ENCODE measurements at places on chromosomes 7 and 10.

DNA sequence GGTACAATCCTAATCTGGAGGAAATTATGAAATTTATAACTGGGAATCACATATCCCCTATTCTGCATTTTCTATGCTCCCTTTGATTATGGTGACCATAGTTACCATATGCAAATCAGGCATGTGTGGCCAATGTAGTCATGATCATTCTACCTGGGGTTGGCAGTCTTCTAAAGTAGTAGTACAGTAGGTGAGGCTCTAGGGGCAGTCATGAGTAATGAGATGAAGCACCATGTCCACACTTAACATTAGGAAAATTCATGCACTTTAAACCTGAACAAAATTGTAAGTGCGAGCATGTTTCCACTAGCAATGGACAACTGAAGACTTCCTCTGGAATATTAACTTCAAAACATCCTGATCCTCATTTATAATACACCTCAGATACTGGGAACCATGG, 545.9 kb downstream of the SUGCT start:
- DNase-seq, result no peak

GRCh38 chr10:59082249-59082648, 94.2 kb upstream of the PHYHIPL start:
- no peak for DNase-seq

DNA sequence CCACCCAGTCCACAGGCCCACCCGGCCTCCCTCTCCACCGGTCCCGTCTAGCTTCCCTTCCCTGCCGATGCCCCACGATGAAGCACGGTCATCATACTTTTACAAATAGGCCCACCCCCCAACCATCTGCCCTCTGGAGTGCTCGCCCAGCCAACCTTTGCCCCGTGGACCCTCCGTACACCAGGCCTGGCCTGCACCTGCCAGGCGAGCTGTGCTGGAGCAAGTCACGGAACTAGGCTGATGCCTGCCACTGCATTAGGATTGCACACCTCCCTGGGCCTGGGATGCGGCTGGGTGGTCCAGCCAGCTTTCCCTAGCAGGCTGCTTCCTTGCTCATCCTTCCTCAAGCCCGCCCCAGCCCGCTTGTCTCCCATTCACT, 44.7 kb downstream of the PPIF start:
- DNase-seq, result no peak

GRCh38 chr7:142882338-142882678, 3.2 kb downstream of the TRPV6 start:
- no peak for DNase-seq

- DNase-seq, result no peak
Observed at GRCh38 chr10:131816941-131817700, 83.7 kb upstream of the PPP2R2D start.

GRCh38 chr7:3995187-3995586, 686.9 kb upstream of the FOXK1 start:
- DNase-seq, result no peak

DNA sequence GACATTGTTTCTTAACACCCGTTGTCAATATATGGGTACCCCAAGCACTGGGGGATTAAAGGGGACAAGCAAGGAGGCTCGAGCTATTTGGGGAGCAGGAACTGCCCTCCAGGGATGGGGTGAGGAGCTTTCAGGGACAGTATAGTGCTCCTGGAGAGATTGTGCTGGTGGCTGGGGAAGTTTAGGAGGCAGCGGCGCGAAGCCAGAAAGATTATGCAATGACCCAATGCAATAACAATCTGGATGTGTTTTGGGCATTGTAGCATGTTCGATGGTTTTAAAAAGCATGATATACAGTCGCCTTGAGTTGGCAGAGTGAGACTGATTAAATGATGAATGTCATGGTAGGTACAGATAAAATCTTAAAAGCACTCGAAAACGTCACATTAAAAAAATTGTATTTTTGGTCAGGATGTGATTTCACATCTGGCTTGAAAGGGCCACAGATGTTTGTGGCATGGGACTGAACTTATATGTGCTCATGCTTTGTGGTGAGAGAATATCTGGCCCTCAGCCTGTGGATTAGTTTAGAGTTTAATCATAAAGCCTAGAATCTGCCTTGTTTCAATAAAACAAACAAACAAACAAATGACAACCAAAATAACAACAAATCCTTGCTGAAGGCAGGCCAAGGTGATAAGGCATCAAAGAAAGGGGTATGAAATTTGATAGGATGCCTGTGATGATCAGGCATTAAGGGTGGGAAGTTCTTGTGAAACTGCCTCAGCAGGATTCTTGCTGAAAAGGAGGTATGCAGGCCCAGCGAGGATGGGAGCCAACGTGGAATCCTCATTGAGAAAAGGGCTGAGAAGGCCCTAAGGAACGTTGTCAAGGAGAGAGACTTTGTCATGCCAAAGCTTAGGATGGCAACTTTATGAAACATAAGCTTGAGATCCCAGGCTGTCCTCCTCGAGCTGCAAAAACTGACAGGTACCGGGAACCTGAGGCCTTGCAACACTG, 417.1 kb upstream of the KLF6 start:
- no peak for DNase-seq

GRCh38 chr7:140168816-140169215, 8.0 kb downstream of the KDM7A start:
- DNase-seq, result no peak

All from activated T-helper 1 cell treated with anti-CD3 and anti-CD28 coated beads, Interleukin-2, amount 50 U/mL, for 16 hours (primary cell).